Central memory CD4-positive, alpha-beta T cell (primary cell): ENCODE measurements at places on chromosomes 16 and 17.

GRCh38 chr17:72613806-72614292, 478.6 kb downstream of the SLC39A11 start:
- no peak for DNase-seq

DNA sequence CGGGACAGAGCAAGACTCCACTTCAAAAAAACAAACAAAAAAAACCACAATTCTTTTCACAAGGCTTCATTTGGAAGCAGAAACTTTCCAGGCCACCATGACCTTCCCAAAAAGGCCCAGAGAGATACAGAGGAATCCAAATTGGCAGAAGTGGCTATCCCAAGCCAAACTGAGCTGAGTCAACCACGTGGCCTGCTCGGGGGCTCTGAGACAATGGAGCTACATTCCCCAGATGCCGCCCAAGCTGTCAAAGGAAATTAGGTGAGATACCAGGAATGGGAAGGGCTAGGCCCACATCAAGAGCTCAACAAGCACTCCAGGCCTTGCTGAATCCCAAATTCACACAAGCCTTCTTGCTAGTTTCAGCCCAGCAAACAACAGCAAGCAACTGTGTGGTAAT, 5.7 kb upstream of the EXOSC6 start:
- DNase-seq, result no peak

- no peak for DNase-seq
Measured at GRCh38 chr17:33498069-33498468, 205.0 kb upstream of the ASIC2 start.

DNA sequence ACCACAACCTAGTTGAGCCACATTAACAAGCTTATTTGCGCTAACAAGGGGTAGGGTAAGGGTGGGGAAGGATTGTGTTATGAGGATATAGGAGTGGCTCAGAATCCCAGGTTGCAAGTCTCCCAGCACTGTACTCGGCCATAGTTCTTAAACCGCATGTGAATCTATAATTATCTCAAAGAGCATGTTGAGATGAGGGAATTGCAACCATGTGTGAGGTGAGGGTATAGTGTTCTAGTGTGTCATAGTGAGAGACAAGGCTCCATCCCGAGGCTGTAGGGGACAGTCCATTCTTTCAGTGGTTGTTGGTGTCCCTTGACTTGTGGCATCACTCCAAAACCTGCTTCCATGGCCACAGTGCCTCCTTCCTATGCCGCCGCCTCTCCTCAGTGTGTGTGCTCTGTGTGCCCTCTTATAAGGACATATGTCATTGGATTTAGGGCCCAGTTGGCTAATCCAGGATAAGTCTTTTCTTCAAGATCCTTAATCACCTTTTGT, 22.7 kb upstream of the ATP5MC1 start:
- DNase-seq, result no peak
